ENCODE measurements at places on chromosomes 6 and 20.
A peak's percentile ranks its signal among the peaks of the same experiment; 100 is the strongest.

GRCh38 chr6:161414180-161414579 lies 140.3 kb upstream of the AGPAT4 start:
- no peak for DNase-seq

DNA sequence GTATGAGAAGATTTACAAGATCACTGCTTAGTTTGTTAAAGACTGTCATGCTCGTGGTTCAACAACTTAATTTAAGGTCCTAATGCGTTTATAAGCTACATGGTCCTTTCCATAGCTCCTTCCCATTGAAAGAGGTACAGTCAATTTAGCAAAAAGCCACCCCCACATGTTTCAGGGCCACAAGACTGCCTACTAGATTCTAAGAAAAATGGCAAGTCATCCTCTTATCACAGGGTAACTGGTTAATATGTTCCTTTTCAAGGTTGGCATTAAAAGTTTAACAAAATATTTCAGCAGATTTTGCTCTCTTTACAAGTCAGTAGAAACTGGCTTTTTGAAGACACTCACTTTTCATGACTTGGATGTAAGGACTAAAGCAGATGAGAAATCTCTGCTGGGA lies 15.7 kb downstream of the GSTA3 start:
- no peak for DNase-seq

DNA sequence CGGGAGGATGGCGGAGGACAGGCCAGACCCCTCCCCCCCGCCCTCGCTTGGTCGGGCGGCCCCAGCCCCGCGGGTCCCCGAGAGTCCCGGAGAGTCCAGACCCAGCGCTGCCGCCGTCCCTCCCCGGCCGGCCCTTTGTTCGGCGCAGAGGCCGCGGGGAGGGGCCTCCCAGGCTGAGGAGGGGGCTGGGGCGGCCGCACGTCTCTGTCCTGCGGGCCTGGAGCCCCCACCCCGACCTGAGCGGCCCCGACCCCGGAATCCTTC lies 806 bp downstream of the KCNQ2 start:
- no peak for DNase-seq

- no peak for DNase-seq
These were observed 181.1 kb upstream of the MARCKS start for GRCh38 chr6:113676057-113676456.

DNA sequence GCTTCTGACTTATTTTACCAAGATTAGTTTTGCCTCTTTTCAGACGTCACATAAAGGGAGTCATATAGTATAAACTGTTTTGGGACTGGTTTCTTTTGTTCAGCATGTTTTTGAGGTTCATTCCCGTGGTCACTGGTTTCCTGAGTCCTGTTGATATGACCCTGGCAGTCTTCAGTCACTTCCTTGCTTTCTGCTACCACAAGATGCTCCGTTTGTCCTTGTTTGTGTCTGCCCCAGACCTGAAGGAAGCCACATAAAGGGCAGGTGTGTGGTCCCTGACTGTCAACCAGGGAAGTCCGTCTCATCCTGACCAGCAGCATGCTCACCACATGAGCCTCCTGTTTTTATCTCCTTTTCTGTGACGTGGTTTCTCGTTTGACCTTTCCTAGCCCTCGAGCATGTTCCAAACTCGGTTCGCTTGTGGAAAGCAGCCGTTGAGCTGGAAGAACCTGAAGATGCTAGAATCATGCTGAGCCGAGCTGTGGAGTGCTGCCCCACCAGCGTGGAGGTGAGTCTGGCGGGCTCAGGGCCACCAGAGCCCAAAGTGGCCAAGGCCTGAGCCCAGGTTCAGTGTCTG lies 26.1 kb upstream of the C20orf204 start:
- DNase-seq = no peak

DNA sequence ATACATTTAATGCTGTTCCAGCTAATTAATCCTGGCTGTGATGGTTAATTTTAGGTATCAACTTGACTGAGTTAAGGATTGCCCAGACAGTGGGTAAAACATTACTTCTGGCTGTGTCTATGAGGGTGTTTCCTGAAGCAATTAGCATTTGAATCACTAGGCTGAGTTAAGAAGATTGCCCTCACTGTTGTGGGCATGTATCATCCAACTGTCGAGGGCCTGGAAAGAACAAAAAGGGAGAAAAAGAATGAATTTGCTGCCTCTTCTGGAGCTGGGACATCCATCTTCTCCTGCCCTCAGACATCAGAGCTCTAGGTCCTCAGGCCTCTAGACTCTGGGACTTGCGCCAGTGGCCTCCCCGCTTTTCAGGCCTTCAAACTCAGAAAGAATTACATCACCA lies 34.3 kb downstream of the SDHAF4 start:
- DNase-seq = no peak

- no peak for DNase-seq
These were observed 81.0 kb upstream of the ASF1A start for GRCh38 chr6:118812970-118813369.

- DNase-seq = no peak
These were observed 199.4 kb upstream of the ZNF217 start for GRCh38 chr20:53792946-53793536.

DNA sequence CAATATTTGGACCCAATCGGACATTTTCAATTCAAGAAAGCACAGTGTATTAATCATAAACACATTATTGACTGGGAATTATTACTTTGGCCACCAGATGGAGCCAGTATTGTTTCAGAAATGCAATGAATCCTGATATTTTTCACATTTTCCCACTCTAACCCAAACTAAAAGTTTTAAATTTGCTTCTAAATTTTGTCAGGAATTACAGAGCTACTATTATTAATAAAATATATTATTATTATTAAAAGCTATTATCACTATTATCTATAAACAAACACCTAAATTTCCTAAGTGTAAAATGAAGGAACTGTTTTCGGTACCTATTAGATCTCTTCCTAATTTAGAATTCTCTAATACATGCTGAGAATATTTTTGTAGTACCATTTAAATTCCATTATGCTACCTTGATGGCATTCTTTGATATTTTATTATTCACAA lies 245.3 kb downstream of the OGFRL1 start:
- no peak for DNase-seq

GRCh38 chr6:8187209-8187608 lies 84.9 kb upstream of the EEF1E1 start:
- no peak for DNase-seq

- DNase-seq = no peak
These were observed 77.1 kb downstream of the GPR63 start for GRCh38 chr6:96760153-96760687.

DNA sequence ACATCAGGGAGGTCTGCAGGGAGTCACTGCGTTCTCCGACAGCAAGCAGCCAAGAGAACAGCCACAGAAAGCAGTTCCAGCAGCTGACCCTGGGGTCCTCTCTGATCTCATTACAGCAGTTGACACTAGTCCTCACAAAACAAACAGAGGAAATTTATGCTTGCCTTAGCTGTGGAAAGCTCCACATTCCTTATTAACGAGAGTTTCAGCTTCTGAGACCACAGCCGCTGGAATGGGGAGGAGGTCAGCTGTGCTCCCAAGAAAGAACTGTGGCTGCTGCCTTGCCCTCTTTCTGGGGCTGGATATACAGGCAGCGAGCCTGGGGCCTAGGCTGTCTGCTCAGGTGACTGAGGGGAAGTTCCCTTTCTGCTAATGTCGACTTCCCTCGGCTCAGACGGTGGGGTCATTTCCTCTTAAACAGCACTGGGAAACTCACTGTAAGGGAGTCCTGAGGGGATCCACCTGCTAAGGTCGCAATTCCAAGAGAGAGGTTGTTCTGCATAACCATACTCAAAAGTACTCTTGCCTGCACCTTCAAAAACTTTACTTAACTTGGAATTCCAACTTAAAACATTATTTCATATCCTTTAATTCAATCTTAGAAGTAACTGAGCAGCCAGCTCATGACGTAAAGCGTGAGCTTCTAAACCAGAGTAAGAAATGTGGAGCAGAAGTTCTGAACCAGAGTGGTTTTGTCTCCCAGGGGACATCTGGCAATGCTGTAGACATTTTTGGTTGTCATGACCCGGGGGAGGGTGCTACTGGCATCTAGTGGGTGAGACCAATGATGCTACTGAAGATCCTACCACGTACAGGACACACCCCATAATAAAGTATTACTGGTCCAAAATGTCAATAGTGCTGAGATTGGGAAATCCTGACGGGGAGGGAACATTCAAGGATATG lies 80.3 kb downstream of the BACH2 start:
- DNase-seq = no peak

- DNase-seq = no peak
These were observed 43.9 kb downstream of the HLA-A start for GRCh38 chr6:29986179-29986781.

DNA sequence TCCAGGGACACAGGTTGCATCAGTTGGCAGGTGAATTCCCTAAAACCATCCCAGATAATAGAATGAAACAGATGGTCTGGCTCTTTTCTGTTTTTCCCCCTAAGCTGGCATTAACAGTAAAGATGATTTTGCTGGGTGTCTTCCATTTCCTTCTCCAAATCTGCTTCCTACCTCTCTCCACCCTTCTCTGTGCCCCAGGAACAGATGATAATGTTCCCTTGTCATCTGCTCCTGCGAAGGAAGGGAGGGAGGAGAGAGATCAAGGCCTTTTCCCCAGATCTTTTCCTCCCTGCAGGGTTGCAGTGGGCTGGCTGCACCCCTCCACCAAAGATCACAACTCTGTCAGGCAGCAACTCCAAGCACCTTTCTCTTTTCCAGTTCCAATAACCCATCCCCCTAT lies 156.5 kb upstream of the PRDM1 start:
- no peak for DNase-seq

GRCh38 chr6:137823826-137824555 lies 43.1 kb upstream of the TNFAIP3 start:
- peak; percentile 9 for DNase-seq

DNA sequence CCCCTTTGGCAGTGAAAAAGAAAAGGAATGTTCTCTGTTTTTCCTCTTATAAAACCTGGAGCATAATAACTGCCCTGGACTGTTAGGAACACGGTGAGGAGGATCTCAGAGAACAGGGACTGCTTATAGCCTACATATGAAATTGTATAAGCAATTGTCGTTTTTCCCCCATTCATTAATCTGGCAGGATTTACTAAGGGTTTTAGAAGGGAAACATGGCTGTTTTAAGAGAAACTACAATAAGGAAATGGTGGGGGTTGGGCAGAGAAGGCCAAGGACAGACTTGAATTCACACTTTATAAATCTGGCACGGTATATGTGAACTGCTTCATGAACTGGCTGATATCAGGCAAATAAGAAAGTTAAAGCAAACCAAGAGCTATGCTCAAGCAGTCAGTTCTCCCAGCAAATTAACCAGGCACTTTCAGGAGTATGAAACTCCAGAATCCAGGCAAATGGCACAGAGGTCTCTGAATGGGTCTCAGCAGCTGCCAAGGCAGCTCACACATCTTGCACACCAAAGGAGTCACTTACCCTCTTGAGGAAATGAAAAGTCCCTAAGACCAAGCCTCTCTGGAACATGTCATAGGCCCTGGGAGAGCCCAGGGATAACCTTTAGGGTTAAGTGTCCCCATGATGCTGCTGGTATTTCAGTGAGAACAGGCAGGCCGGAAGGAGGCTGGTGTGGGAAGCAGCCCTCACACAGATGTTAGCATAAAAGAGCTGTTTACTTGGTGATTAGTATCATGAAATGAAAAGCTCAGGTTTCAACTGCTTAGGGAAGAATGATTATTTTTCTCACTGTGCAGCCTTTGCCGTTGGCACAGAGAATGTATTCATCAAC lies 260.5 kb upstream of the MARCKS start:
- DNase-seq = no peak

GRCh38 chr20:34249291-34249690 lies 8.1 kb downstream of the ASIP start:
- DNase-seq = no peak

- no peak for DNase-seq
These were observed 42.3 kb downstream of the ANKEF1 start for GRCh38 chr20:10077081-10077471.
